ENCODE measurements at places on chromosomes 16 and 17. TPM values are rescaled to one million over a fixed set of nuclear protein-coding genes. Genes with fewer than 3 reads are reported as not detected.

The CDRT15L2 gene
- total RNA-seq, result not detected

The ORMDL3 gene
- total RNA-seq, result 65.7 TPM

The FBXW10B gene
- 0.35 TPM for total RNA-seq

The RPRML gene
- not detected for total RNA-seq

The DHRS11 gene
- 18.0 TPM for total RNA-seq

The TEKT5 gene
- not detected for total RNA-seq

DNA sequence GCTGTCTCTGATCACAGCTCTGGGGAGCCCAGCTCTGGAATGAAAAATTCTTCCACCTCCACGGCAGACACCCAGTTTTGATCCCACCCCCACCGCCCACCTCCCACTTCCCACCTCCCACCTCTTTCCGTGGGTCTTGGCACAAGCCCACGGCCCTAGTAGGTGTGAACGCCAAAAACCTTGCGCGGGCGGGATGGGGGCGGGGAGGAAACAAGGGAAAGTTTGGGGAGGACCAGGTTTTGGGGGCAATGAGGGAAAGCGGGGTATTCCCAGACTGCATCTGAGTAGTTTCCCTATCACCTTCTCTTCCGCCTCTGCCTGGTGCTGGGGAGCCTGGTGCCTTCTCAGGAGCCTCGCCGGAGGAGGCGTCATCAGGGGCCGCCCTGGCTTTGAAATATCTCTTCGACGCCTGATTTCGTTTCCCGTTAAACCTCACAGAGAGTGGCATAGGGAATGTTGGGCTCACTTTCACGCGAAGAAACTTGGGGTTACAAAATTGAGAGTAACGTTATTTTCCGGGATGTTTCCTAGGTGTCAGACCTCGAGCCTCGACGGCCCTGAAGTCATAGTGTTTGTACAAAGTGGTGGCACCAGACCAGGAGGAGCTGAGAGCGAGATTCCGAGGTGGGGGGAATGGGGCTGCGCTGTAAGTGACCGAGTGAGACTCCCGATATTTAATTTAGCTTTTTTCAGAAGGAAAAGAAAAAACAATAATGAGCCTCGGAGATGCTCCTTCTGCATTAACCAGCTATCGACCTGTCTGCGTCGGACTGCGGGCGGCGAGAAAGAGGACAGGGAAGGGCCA is 1.6 kb upstream of the IRX3 start:
- no peak for DNase-seq

DNA sequence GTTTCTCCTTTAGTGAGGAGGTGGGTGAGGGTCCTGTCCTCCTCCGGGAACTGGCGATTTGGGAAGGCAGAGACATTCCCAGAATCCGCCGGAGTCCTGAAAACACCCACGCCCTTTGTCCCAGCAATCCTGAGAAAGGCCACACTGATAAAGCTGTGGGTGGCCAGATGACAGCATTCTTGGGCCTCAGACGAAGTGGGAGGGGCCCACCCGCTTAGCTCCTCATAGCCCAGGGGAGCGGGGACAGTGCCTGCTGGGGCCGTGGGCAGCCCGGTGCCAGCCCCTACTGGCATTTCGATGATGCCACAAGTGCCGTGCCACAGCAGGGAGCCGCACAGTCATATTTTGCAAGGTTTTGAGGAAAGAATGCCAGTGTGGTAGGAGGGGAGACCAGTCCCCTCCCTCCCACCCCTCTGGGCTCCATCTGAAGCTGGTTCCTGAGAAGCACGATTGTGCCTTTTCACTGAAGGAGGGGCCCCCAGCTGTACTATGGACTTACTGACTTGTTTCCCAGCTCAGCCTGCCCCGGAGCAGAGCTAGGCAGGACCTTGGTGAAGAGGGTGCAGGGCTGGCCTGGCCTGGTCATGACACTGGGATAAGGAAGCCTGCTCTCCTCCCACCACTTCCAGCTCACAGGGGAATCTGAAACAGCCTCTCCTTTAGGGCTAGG is 20.9 kb upstream of the MPRIP start:
- no peak for DNase-seq

- DNase-seq, result no peak
Measured at GRCh38 chr17:59289981-59290301, 41.5 kb upstream of the YPEL2 start.

DNA sequence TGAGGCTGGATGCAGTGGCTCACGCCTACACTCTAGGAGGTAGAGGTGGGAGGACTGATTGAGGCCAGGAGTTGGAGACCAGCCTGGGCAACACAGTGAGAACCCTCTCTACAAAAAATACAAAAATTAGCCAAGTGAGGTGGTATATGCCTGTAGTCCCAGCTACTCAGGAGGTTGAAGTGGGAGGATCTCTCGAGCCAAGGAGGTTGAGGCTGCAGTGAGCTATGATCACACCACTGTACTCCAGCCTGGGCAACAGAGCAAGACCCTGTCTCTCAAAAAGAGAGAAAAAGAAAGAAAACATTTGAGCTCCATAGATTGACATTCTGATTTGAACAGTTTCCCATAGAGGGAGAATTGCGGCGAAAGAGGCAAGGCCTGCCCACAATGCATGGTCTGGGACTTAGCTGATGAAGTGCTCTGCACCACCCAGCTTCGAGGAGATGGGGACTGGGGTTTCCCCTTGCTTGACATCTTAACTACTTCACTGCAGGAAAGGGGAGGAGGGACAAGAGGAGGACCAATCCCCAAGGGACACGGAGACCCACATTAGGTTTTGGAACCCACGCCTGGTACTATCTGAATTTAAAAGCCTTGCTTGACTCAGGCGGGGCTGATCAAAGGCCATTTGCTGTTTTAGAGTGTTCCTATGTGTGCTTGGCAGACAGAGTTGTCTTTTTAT is 21.7 kb downstream of the MSI2 start:
- DNase-seq, result peak; percentile 68

DNA sequence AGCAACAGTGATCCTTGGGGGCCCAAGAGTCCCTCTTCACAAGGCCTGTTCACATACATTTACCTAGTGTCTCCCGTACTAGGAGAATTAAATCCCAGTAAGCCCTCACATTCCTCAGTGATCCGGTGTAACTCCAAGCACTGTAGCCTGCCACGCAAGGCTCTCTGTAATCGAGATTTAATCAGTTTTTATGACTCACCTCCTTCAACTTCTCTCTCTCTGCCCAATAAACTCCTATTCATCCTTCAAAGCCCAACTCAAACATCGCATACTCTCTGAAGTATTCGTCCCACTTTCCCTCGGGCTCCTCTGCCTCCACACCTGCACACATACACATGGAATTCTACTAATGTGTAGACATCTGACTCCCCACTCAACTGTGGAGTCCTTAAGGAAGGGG is 141.8 kb downstream of the CMIP start:
- DNase-seq, result no peak

- DNase-seq, result no peak
Measured at GRCh38 chr17:30579610-30580315, 102.6 kb downstream of the GOSR1 start.

GRCh38 chr16:50668368-50669008 is 12.6 kb downstream of the SNX20 start:
- DNase-seq, result no peak

GRCh38 chr17:5759501-5759925 is 175.2 kb upstream of the NLRP1 start:
- no peak for DNase-seq

DNA sequence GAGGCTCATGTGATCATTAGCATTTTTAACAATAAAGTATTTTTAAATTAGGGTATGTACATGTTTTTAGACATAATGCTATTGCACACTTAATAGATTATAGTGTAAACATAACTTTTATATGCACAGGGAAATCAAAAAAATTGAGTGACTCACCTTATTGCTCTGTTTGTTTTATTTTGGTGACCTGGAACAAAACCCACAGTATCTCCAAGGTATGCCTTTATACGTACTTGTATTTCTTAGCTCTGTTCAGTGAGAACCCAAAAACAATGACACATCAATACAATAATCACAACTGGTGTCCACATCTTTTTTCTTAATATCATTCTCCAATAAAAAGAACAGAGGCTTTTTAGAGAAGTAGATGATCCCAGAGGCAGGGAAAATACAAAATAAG is 112.2 kb downstream of the CYB561 start:
- DNase-seq, result no peak

GRCh38 chr17:59695945-59696681 is 11.1 kb downstream of the PTRH2 start:
- DNase-seq, result no peak

DNA sequence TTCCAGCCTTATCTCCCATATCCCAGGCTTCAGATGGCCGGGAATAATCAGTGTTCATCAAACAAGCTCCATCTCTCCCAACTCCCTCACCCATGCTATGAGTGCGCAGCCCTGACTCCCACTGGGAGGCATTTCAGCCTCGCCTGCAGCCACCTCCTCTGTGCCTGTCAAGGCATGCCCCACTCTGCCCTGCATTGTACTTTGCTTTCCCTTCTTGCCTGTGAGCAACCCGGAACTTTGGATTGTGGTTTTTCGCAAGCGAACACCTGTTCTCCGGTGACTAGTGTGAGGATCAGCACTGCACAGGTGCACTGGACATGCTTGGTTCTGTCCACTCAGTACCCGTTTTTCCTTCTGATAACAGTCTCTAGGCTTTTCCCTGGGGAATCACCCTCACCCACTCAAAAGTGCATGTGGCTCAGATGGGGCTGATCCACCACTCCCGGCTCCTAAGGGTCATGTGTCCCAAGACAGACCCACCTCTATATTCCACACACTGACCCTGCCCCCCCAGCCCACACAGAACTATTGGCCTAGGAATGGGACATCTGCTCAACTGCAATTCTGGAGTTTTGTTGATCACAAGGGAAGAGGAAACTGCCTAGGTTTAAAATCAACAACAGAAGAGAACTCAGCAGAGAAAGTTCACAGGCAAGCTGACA is 9.1 kb downstream of the CHST6 start:
- no peak for DNase-seq

- DNase-seq, result no peak
Measured at GRCh38 chr16:88442383-88442726, 10.7 kb upstream of the ZFPM1 start.

GRCh38 chr17:67511012-67511411 is 133.9 kb downstream of the PITPNC1 start:
- DNase-seq, result no peak

- DNase-seq, result no peak
Measured at GRCh38 chr16:55834049-55834448, 1.2 kb upstream of the CES1 start.

GRCh38 chr17:57966246-57966645 is 11.0 kb upstream of the CUEDC1 start:
- DNase-seq, result no peak

DNA sequence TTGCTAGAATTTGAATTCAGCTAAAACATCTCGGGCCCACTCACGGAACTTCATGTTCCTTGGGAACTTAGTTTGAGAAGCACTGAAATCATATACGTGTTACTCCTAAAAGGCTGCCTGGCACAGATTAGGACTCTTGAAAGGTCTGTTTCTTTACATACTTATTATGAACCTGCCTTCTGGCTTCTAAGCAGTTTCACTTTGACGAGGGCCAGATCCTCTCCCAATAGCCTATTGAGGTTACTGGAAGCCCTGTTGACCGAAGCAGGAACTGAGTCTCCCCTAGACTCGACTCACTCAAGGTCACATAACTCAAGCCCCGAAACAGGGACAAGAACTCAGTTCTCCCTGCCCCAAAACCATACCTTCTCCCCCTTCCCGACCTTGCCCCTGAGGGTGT is 121.9 kb upstream of the PLCG2 start:
- no peak for DNase-seq

- DNase-seq, result no peak
Measured at GRCh38 chr16:67006930-67007658, 18.7 kb downstream of the CES4A start.

DNA sequence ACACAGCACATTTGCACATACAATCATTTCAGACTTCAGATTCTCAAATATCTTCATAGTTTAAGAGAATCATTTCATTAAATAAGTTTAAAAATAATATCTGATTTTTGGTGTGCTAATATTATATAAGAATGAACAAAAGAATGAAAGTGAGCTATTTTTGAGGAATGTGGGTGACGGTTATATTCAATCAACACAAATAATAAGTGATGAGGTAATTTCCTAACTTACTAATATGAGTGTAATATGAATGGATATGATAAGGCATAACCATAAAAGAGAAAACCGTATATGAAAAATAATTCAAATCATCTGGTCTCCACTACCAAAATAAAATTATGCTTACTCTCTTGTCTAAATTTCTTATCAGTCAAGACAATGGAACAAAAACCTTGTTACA is 68.4 kb upstream of the NACA2 start:
- no peak for DNase-seq

DNA sequence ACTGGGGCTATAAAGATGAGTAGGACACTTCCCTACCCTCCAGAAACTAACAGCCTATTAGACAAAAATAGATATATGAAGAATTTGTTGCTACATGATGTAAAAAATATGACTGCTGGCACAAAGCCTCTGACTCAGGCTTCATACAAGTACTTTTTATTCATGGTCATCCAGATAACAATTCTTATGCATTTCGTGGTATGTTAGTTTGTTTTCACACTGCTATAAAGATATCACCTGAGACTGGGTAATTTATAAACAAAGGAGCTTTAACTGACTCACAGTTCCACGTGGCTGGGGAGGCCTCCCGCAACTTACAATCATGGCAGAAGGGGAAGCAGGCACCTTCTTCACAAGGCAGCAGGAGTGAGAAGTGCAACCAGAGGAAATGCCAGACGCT is 112.5 kb upstream of the HLF start:
- DNase-seq, result no peak

DNA sequence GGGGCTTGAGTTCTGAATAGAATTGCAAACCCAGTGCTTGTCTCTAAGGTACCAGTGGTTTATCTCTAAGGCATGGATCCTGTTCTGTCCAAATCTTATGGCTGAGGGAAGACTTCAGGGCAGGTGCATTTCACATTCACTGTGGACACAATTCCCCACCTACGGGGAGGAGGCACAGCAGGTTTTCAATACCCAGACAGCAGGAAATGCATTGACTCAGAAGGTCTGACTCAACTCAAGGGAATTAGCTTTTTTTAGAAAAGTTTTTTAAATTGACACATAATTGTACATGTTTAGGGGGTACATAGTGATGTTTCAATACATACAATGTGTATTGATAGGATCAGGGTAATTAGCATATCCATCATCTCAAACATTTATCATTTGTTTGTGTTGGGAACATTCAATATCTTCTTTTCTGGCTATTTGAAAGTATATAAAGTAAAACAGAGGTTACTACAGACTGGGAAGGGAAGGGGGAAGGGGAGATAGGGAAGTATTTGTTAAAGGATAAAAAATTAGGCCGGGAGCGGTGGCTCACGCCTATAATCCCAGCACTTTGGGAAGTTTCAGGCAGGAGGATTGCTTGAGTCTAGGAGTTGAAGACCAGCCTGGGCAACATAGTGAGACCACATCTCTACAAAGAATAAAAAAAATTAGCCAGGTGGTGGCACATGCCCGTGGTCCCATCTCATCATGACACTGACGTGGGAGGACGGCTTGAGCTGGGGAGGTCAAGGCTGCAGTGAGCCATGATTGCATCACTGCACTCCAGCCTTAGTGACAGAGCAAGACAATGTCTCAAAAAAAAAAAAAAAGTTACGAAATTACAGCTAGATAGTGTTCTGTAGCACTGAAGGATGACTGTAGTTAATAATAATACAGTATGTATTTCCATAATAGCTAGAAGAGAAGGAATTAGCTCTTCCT is 54.9 kb downstream of the RGS9 start:
- DNase-seq, result no peak

All from activated CD4-positive, alpha-beta T cell treated with anti-CD3 and anti-CD28 coated beads, Interleukin-2, amount 10 ng/mL, durations not matched to agents 24 days and 14 days (primary cell).